Stimulated activated CD4-positive, alpha-beta T cell treated with anti-CD3 and anti-CD28 coated beads, TNF-alpha, amount 100 ng/mL, for 48 hours (primary cell): ENCODE measurements at places on chromosomes 7 and 10.

DNA sequence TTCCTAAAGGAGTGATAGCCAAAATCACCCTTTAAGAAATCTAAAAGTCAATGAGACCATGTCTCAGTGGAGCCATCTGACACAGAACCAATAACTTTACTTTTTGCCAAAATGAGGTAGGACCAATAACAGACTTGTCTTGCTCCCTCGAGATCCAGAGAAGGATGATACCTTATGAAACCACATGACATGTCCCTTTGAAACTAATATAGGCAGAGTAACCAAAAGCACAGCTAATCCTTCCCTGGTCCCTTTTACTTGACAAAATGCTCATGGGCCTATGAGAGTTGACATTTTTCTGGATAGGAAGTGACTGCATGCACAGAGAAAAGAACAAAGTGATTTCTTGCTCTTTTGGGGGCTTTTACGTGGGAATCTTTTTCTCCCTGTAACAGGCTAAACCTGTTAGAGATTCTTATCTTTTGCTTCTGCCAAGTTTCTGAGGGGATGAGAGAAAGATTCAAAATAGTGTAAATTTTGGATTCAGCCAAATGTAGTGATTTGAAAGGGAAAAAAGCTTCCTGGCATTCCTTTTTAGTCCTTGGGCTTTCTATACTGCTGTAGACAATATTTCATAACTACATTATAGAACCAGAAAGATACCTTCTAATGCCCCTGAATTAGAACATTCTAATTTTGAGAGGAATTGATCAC lies 87.6 kb downstream of the ARMH3 start:
- no peak for DNase-seq

GRCh38 chr10:107013258-107014006 lies 151.1 kb downstream of the SORCS1 start:
- DNase-seq, result no peak

GRCh38 chr10:5806745-5807144 lies 6.5 kb downstream of the GDI2 start:
- no peak for DNase-seq

DNA sequence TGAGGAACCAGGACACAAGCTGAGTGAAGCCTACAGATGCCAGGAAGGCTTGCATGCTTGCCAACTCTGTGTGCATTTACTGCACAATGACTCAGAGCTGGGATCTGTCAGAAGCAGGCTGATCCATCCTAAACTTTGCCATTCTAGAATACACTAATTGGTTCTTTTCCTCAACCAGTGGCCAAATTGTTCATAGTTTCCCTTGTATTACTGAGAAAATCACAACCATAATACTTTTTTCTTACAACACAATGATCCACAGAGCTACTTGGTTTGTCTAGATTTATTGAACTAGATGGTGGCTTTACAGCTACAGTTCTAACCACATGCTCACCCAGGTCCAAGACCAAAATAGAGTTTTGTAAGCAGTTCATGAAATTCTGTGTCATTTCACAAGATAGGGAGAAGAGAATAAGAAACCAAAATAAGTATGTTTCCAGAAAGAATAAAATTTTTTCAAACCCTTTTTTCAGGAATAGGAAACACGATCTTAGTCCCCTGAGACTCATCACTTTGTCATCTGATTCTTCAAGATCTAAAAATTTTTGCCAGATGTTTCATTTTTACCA lies 21.0 kb upstream of the LRRC17 start:
- DNase-seq, result no peak

DNA sequence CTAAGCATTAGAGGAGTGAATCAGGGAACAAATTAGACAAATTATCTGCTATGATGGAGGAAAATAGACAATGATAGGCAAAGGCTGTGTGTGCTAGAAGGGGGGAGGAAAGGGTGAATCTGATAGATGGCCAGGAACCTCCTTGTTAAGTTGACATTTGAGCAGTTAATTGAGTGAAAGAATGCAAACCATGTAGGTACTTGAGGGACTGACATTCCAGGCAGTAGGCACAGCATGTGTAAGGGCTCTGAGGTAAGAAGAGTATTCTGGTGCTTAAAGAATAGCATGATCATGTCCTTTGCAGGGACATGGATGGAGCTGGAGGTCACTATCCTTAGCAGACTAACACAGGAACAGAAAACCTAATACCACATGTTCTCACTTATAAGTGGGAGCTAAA lies 48.6 kb upstream of the TES start:
- DNase-seq, result no peak

DNA sequence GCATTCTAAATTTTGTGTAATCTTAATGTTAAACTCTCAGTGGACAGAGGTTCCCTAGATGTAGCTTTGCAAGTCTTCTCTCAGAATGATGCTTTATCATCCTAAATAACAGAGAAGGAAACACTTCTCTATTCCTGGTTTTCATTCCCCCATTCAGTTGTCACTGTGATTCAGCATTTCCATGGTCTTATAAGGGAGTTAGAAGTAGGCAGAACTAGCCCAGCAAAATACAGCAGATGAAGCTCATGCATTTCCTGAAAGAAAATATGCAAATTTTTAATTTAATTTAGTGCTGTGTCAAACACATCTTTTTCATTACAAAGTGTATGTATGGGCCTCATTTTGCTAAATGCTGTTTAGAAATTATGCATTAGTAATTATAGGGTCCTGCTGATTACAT lies 70.1 kb downstream of the ITPRID1 start:
- no peak for DNase-seq

DNA sequence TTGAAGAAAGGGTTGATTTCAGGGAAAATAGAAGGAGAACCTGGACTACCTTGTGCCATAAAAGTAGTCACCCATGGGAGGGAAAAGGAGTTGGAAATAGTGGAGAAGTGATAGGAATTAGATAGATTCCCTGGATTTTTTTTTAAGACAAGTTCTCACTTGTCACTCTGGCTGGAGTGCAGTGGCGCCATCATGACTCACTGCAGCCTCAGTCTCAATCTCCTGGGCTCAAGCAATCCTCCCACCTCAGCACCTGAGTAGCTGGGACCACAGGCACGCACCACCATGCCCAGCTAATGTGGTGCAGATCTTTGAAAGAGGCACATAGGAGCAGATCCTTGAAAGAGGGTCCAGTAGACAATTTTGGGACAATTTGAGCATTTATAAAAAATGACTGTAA lies 9.5 kb upstream of the BLNK start:
- no peak for DNase-seq

DNA sequence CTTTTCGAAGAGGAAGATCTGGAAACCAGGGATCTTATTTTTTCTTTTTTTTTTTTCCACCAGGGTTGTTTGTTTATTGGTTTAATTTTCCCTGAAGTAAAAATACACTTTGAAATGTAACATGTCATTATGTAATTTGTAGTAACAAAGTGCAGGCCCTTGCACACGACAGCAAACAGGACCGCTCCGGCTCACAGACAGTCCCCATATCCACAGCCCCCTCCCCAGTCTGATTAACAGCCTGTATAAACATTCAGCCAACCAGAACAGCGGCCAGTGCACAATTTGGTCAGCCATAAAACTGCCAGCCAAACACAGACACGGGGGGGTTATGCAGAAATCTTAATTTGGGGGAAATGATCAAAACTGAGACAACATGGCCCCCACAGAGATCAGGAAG lies 431.6 kb upstream of the NPVF start:
- no peak for DNase-seq

- DNase-seq, result no peak
Observed at GRCh38 chr10:30456266-30456665, 22.3 kb downstream of the MAP3K8 start.

DNA sequence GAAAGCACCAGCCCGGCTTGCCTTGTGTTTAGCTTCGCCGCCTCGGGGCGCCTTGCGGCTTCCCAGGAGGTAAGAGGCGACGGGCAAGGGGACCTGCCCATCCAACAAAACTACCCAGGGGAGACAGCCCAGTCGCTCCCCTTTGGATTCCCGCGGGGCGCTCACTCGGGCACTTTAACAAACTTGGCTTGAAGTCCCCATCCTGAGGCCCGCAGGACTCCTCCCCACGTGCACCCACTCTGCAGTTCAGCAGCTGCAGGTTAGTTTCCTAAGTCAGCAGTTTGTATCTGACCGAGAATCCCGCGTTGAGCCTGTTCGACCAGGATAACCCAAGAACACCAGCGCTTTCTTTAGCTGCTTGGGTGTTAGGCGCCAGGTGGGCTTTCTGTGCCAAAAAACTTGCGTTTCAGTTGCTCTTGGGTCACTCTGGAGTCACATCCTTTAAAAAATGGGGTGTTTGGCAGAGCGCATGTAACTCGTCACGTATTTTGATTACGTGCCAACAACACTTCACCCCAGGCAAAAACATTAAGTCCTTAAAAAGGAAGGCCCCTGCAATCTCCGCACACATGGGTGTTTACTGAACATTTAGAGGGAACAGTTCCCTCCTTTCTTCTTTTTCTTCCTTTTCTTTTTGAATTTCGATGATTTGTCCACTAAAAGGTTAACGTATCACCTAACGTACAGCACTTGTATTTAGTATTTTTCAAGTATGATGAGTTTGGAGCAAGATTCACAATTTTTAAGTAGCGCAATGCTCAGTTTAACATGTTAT lies 876 bp downstream of the DNAH11 start:
- no peak for DNase-seq

DNA sequence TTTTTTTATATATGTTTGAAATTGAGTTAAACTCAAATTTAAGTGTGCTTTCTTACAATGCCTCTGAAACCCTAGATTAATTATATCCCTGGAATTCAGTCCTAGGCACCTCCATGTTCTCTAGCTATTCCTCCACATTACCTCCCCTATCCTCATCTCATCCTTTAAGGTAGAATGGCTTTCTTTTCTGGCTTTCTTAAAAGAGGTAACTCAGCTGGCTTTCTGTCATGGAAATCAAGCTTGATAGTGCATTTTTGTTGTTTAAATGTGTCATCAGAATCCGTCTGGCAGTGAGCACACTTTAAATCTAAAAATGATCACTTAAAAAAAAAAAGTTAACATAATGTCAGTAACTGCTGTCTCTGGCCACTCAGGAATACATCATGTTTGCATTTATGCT lies 42.2 kb downstream of the AHR start:
- DNase-seq, result no peak

GRCh38 chr7:104862719-104863118 lies 151.3 kb upstream of the KMT2E start:
- no peak for DNase-seq
